ENCODE measurements at places on chromosomes 3 and 15.

- DNase-seq: no peak
Observed at GRCh38 chr3:195752546-195753331, 32.0 kb downstream of the MUC20 start.

GRCh38 chr3:159848348-159849118 lies 140.1 kb upstream of the IL12A start:
- no peak for DNase-seq

DNA sequence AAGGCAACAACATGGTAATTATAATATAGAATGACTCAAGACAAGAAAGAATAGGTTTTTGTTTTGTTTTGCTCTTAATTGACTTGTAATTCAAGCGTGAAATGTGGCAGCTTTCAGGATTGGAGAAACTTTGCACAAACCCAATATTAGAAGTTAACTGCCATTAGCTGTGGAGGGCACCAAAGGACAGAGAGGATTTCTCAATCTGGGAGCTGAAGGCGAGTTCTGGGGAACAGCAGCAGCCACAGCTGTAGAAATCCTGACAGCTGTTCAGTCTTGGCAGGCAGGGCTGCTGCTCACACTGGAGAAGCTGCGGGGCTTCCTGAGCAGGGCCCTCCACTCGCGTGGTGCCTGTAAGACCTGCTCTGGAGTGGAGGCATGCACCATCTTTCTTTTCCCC lies 182.2 kb upstream of the IL12A start:
- no peak for DNase-seq

DNA sequence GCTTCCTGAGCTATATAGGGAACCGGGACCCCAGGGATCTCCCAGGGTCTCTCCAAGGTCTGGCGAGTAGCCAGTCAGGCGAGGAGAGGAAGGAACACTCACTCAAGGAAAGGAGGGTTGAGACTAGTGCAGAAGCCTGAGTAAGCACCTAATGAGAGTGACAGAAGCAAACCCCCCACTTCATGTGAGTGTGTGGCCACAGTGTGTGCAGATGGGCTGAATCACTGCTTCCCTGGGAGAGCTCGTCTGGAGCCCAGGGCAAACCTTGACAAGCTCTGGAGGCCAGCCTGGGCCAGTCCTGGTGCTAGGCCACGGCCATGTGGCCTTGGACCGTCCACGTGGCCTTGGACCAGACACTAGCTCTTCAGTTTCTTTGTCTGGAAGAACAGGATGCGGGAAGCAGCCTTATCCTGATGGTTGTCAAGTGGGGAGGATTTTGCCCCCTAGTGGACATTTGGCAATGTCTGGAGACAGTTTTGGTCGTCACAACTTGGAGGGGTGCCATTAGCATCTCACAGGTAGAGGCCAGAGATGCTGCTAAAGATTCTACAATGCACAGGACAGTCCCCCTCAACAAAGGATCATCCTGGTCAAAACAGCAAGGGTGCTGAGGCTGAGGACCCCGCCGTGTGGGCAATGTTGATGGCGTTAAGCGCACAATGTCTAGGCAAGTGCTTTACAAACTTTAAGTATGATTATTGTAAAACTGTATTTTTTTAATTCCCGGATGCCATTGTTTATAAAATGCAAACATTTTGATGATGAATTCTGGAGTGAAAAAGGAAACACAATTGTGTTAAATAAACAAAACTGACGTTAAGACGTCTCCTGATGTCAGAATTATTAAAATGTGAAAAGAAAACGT lies 34.8 kb upstream of the CTSH start:
- peak; percentile 12 for DNase-seq

- DNase-seq: no peak
Observed at GRCh38 chr3:4029135-4029534, 229.9 kb downstream of the LRRN1 start.

GRCh38 chr3:65671004-65671403 lies 367.7 kb downstream of the MAGI1 start:
- no peak for DNase-seq

DNA sequence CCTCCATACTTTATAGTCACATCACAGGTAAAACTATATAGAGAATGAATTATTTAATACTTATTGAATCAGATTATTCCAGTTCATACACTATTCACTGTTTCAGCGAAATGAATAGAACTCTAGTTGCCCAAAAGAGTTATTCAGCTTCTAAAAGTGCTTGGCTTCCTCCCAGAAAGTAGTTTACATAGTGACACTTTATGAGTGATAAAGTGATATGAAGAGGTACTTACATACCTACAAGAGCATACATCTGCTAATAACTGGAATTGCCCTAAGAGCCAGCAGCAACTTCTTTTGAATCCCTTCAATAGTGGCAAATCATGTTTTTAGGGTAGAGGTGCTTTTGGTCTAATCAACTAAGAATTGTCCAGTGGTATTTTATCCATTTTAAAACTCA lies 635.1 kb upstream of the AGTR1 start:
- no peak for DNase-seq

DNA sequence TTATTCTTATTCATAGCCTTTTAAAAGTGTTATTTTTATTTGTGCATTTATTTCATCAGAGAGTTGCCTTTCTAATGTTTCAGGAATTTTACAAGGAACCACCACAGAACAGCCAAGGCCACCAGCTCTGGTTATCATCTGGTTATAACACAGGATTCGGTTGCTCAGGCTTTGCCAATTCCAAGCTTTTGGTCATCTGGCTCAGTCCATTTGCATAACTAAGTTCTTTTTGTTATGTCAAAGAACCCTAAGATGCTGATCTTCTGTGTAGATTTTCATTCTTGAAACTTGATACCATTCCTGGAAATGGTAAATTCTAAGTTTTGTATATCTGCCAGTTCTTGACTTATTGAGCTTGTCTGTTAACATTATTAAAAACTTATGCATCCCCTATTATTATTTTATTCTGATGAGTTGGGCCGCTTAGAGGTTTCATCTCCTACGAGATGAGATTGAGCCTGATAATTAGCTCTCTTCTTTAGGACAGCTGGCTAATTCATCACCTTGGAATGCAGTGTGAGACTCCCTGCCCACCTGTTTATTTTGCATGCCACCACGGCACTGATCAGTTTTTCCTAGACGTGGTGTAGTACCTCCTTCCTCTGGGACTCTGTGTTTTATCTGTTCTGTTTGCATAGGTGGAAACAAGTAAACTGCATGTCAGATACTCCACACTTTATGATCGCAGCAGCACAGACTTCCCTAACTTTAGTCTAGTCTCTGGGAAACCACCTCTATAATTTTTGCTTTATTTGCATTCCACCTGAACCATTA lies 264.8 kb downstream of the SLCO3A1 start:
- DNase-seq: no peak

- DNase-seq: no peak
Observed at GRCh38 chr3:7759630-7760029, 742.0 kb upstream of the LMCD1 start.

DNA sequence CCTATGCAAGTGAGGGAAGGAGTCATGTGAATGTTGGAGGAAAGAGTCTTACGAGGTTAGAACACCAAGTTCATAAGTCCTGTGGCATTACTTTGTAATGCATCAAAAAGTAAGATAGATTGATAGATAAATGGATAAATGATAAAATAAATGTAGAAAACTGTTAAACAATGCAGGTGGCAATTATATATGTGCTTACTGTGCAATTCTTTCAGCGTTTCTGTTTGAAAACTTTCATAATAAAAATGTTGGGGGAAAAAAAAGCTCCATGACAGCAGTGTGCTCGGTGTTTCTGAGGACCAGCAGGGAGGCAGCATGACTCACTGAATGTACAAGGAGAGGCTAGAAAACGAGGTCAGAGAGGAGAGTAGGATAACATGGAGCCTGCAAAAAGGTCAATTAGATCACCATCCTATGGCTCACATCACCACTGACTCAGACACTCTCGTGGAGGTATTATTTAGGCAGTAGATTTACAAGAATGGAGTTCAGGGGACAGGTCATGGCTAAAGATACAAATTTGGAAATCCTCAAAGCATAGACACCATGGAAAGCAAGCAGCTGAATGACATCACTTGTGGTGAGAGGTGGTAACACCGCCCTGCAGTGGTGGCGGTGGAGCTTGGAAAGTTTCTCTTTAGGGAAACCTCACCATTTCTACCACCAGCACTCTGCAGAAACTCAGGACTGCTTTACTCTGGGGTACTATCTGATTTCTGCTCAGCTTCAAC lies 219.8 kb downstream of the CTNNB1 start:
- DNase-seq: no peak

DNA sequence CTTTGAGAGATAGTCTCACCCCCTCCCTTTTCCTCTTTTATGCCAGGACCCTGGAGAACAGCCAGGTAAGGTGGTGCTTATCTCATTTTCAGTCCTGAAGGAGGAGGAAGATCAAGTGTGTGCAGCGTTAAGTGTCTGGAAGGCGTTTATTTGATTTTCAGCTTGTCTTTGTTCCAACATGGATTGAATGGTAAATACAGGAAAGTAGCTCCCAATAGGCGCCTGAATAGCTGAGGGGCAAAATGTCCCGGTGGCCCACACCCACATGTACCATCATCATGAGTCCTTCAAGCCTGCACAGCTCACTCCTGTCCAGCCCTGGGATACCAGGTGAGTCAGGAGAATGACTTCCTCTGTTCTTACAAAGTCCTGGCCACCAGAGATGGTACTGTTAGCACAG lies 73.5 kb downstream of the CEMIP start:
- no peak for DNase-seq

DNA sequence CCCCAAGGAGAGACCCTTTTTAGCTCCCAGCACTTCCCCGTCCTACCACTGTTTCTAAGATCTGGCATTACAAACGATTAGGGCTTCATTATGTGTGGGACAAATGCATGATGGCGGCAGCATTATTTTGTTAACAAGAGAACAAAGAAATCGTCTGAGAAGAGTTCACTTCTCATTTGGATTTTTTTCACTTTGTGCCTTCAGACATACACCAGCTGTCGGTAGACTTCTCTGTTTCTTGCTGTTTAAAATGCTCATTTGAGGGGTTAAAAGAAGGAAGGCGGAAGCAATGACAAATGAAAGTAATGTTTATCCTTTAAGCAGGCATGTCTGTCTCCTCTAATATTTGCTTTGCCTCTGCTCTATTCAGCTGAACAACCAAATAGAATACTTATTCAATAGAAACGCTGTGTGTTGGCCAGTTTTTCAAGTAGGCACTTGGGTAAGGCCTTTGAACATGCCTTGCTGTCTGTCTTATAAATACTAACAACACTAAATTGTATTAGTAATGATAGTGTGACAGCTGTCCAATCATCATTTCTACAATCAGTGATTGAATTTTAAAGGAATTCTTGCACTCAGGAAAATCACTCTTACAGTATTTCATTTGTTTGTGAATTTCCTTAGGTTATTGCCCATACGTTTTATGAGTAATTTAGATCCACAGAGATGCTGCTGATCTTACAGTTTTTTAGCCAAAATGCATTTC lies 382.4 kb downstream of the IL5RA start:
- no peak for DNase-seq

- no peak for DNase-seq
Observed at GRCh38 chr15:63764124-63764803, 69.5 kb downstream of the HERC1 start.

GRCh38 chr3:4774531-4774930 lies 204.7 kb upstream of the BHLHE40 start:
- no peak for DNase-seq

DNA sequence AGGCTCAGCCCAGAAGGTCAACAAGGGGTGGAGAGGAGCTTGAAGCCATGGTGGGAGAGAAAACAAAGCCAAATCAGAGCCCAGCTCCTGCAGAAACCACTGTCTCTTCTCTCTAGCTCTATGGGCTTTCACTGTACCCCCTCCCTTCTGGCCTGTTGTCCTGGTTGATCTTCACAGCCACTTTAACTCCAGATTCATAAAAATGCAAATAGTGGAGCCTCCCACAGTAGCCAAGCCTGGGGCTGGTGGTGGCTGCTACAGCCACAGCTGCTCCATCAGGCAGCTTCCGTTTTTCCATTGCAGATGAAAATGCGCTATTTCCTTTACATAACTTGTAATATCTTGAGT lies 20.7 kb upstream of the CAV3 start:
- DNase-seq: no peak

DNA sequence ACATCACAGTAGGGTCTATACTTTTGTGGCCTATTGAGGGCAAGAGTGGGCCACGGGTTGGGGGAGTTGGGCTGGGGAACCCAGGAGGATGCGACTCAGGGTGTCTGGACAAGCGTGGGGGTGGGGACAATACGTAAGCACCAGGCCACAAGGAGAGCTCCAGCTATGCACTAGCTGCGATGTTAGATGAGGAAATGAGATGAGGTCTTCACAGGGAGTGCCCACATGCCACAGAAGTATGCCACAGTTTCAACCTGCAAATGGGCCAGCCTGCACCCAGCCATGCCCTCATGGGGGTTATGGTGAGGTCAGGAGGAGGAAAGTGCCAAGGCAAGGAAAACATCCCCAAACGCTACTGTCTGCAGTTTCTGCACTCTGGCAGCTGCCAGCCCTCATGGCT lies 30.5 kb downstream of the CACNA2D2 start:
- no peak for DNase-seq

DNA sequence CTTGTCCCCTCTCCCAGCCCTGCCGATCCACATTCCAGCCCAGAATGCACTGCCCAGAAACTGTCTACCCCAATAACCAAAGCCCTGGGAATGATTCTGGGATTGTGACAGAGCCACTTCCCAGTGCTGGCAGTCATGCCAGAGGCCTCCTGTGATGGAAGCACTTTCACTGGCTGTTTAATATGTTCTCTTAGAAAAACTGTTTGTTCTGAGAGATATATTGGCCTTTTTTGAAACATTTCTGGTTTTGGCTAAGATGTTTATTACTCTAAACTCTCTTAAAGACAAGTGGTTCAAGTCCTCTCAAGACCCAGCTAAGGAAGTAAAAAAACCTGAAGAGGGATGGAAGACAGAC lies 74.0 kb upstream of the HACD2 start:
- DNase-seq: no peak

DNA sequence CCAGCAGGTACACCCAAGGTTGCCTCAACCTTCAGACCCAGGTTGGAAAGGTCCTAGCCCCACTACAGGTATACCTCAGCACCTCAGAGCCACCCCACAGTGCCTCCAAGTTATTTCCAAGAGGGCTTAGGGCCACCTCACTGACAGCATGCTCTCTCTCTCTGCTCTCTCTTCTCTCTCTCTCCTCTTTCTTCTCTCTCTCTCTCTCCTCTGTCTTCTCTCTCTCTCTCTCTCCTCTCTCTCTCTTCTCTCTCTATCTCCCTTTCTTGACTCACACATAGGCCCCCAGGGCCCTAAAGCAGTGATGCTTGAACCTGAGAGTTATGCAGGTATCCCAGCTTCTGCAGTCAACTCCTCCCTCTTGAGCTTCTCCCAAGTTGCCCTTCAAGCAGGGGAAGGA lies 4.2 kb downstream of the CAV3 start:
- DNase-seq: no peak

DNA sequence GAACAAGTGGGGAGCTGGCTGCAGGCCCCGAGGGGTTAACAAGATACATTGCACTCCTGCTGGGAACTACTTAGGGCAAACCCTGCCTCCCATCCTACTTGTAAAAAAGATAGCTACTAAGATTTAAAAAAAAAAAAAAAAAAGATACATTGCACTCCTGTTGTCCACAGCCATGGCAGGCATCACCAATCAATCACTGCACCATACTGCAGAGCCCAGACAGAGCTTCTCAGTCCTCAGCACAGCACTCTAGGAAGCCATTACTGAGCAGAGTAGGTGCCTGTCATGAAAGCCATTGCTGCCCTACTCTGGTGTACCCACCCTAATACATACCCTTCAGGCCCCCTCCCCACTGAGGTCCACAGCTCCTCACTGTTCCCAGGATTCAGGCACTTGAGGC lies 64.8 kb downstream of the RASGRF1 start:
- no peak for DNase-seq

- DNase-seq: no peak
Observed at GRCh38 chr15:64209680-64210334, 47.0 kb upstream of the PPIB start.

GRCh38 chr3:112061152-112061551 lies 25.0 kb upstream of the C3orf52 start:
- DNase-seq: no peak

- DNase-seq: no peak
Observed at GRCh38 chr3:127221446-127222035, 28.6 kb downstream of the PRR23E start.
